Glomerular endothelial cell (primary cell): ENCODE measurements at places on chromosomes 3 and 15. TPM values are rescaled to one million over a fixed set of nuclear protein-coding genes. Genes with fewer than 3 reads are reported as not detected.

SI gene
- not detected in 2 replicates for total RNA-seq

MEX3B gene
- total RNA-seq = 15.6 and 23.6 TPM in 2 replicates

CPN2 gene
- total RNA-seq = not detected in 2 replicates

SLC12A1 gene
- not detected in 2 replicates for total RNA-seq

KCNMB2 gene
- 0.23 and 0.39 TPM in 2 replicates for total RNA-seq

TOP2B gene
- 75.1 and 78.1 TPM in 2 replicates for total RNA-seq

ITPR1 gene
- 12.5 and 16.7 TPM in 2 replicates for total RNA-seq

CPB1 gene
- total RNA-seq = 0.12 TPM in 1 of 2 replicates, not detected in the other

CCDC13 gene
- 0.47 and 1.5 TPM in 2 replicates for total RNA-seq

SPTSSB gene
- not detected in 2 replicates for total RNA-seq

GPR149 gene
- total RNA-seq = not detected in 2 replicates

DNASE1L3 gene
- 0.78 and 1.5 TPM in 2 replicates for total RNA-seq
